Progenitor cell of endocrine pancreas (in vitro differentiated cells): ENCODE measurements at places on chromosomes 12 and 14. TPM values are rescaled to one million over a fixed set of nuclear protein-coding genes. Genes with fewer than 3 reads are reported as not detected.
A peak's percentile ranks its signal among the peaks of the same experiment; 100 is the strongest.

MAP1LC3B2 gene
- 0.84 and 0.86 TPM in 2 replicates for total RNA-seq

ACVRL1 gene
- 0.18 TPM in 1 of 2 replicates, not detected in the other for total RNA-seq

IL31 gene
- not detected in 2 replicates for total RNA-seq

FSCB gene
- not detected in 2 replicates for total RNA-seq

MYF5 gene
- total RNA-seq: not detected in 2 replicates

SRP54 gene
- 61.1 and 62.0 TPM in 2 replicates for total RNA-seq

TMEM233 gene
- not detected in 2 replicates for total RNA-seq

SLCO1B1 gene
- total RNA-seq: 0.17 and 0.69 TPM in 2 replicates

- H3K36me3 ChIP-seq: peaks cover 6% of the 10 kb centered on the region
- no peak for DNase-seq
- H3K27ac ChIP-seq: peak overlapping the region; percentile 95
- peak overlapping the region; percentile 43 for H3K4me3 ChIP-seq
Observed at GRCh38 chr12:54134850-54135249, 53.9 kb downstream of the SMUG1 start.

DNA sequence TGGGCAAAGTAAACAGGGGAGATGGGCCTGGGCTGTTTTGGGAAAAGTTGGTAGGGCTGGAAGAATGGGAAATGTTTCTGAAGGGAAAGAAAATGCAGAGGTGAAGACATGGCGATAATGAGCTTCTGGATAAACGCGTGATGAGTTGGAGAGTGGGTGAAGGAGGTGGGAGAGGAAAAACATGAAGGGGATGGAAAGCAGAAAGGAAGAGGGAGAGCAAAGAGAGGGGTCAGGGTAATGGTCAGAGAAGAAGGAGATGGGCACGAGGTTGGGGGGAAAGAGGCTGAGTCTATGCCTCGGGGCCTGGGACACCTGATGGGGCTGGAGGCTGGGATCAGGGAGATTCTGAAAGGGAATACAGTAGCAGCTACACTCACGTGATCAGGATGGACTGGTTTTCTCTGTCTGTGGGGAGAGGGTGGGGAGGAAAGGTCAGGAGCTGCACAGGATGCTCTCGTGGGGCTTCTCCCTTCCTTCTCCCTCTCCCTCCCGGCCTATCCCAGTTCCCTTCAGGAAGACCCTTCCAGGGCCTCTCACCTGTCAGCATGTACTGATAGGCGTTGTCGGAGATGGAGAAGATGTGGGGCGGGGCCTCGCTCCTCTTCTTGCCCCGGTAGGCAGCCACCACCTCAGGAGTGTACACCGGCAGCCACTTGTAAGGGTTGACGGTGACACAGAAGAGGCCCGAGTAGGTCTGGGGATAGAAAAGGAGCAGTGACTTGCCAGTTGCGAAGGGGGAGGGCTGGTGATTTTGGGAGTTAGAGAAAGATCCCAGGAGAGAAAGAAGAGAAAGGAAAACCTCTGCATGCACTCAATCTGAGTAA, 3.1 kb downstream of the MYH7 start:
- H3K4me3 ChIP-seq: no peak overlapping the region
- H3K36me3 ChIP-seq: no peaks in the 10 kb centered on the region
- DNase-seq: no peak
- peak overlapping the region; percentile 47 for H3K27ac ChIP-seq

DNA sequence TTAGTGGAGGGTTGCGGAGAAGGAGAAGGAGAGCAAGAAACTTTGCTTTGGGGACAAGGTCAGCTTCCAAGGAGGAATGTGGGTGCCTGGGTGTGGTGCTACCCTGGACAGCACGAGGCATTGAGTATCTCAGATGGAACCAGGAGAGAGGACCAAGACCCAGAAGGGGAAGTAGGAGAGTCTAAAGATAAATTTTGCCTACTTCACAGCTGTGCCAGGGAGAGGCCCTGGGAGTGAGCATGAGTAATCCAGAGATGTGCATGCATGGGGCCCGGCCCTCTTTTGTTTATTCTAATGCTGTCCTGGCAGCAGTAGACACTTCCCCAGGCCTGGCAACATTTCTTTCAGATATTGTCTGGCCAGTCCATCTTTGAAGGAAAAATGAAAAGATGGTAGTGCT, 49.5 kb upstream of the GNPNAT1 start:
- DNase-seq: no peak
- H3K36me3 ChIP-seq: peaks cover 2% of the 10 kb centered on the region
- H3K27ac ChIP-seq: no peak overlapping the region
- H3K4me1 ChIP-seq: peaks cover 4% of the 10 kb centered on the region
- no peaks in the 10 kb centered on the region for H3K27me3 ChIP-seq

GRCh38 chr12:117236456-117237001, 46.3 kb upstream of the FBXO21 start:
- H3K4me3 ChIP-seq: no peak overlapping the region
- no peaks in the 10 kb centered on the region for H3K36me3 ChIP-seq
- no peak overlapping the region for H3K27ac ChIP-seq
- H3K4me1 ChIP-seq: no peaks in the 10 kb centered on the region

DNA sequence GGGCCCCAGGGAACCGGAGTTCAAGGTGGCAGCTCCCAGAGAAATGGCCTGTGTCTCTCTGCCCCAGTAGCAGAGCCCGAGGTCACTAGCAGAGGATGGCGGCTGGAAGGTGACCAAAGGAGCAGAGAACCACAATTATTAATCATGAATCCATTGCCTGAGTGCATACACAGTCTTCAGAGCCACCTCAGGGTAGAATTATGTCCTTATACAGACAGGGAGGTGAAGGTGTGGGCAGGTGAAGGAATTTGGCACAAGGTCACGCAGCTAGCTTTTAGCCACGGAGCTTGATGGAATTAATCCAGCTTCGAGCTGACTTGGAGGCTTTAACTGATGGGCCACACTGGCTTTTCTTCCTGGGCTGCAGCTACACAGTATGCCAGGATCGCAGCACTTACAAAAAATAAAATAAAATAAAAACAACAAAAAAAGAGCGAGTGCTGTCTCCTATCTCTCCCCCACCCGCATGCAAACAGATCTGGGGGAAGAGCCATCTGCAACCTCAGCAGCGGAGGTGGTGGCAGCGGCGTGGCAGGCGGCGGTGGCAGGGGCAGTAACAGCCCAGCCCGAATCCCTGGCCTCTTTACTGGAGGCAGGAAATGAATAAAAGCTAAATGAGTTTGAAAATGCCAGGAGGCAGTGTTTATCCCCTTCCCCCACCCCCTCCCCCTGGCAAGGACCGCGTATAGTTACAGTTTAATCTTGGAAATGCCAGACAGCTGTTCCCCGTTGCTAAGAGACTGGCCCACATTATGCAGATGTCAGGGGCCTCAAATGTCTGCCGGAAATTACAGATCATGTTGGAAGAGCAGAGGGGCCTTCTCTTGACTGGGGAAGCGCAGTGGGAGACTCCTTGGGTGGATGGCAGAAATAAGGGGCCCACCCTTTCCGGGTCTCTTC, 93.5 kb downstream of the LRRC74A start:
- H3K27me3 ChIP-seq: no peaks in the 10 kb centered on the region
- no peaks in the 10 kb centered on the region for H3K36me3 ChIP-seq

- H3K27ac ChIP-seq: no peak overlapping the region
- H3K4me1 ChIP-seq: peaks cover 30% of the 10 kb centered on the region
- H3K27me3 ChIP-seq: peaks cover 22% of the 10 kb centered on the region
- no peak overlapping the region for H3K4me3 ChIP-seq
- H3K36me3 ChIP-seq: peaks cover 11% of the 10 kb centered on the region
Observed at GRCh38 chr14:95294320-95294719, 25.4 kb downstream of the CLMN start.

DNA sequence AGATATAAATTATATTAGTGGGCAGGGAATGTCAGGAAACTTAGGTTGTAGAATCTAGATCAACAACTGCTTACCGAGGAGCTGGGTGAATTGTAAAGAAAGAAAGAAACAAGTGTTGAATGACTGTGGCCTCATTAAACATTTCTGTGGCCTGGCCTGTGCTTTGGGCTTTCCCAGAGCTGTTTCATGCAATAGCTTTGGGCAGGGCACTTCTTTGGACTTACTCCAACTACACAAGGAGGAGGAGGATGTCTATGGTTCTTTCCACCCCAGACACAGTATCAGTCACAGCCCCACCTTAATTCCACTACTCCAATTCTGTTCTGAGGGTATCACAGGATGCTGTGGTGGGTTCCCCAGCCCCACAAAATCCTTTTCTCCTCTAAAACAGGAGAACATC, 38.0 kb downstream of the DPF3 start:
- no peak for DNase-seq
- no peak overlapping the region for H3K27ac ChIP-seq
- no peaks in the 10 kb centered on the region for H3K36me3 ChIP-seq
- no peak overlapping the region for H3K4me3 ChIP-seq
- peaks cover 8% of the 10 kb centered on the region for H3K27me3 ChIP-seq

DNA sequence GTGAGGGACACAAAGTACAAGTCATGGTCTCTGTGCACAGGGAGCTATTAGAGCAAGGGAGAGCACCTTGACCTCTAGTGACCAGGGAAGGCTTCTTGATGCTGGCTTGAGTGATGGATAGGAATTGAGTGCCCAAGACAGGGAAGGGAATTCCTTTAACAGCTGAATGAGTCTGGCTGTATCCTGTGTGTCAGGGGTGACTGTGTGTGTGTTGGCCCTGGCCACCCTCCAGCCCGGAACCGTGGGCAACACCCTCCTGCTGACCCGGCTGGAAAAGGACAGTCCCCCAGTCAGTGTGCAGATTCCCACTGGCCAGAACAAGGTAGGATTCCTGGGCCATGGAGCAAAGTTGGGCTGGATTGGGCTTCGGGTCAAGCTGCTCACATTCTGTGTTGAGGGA, 5.5 kb upstream of the PFDN5 start:
- H3K4me1 ChIP-seq: peaks cover under 1% of the 10 kb centered on the region
- no peaks in the 10 kb centered on the region for H3K27me3 ChIP-seq
- H3K4me3 ChIP-seq: no peak overlapping the region
- peak overlapping the region; percentile 16 for H3K27ac ChIP-seq

DNA sequence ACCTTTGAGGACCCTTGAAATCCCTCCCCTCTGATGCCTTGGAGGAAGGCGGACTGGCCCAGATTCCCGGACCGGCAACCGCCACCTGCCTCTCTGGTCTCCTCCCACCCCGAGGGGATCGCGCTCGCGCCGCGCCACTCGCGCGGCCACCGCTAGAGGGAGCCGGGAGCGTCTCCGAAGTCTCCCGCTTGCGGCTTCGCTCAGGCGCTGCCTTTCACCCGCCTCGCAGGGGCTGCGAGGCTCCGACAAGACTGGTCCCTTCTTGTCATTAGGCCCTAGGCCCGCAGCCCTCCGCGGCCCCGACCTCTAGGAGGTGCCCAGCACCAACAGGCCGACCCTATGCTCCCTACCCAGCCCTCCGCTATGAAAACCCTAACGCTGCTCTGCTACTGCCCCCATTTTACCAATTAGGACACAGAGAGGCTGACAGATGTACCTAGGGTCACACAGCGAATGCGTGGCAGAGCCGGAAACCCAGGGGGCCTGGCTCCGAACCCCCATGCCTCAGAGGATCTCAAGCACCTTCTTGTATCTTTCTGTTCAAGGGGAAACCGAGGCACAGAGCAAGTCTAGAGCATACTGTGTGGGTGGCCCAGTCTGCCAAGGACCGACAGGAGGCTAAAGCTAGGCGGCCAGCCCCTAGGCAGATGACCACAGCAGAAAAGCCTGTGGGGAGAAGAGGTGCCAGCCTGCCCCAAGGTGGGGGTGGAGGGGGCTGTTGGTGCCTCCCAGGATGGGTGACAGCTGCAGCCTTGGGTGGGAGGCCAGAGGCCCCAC, 21.4 kb upstream of the VSX2 start:
- H3K27me3 ChIP-seq: peaks cover 23% of the 10 kb centered on the region
- no peak overlapping the region for H3K4me3 ChIP-seq
- peaks cover 15% of the 10 kb centered on the region for H3K4me1 ChIP-seq
- no peaks in the 10 kb centered on the region for H3K36me3 ChIP-seq
- peak; percentile 83 for DNase-seq

DNA sequence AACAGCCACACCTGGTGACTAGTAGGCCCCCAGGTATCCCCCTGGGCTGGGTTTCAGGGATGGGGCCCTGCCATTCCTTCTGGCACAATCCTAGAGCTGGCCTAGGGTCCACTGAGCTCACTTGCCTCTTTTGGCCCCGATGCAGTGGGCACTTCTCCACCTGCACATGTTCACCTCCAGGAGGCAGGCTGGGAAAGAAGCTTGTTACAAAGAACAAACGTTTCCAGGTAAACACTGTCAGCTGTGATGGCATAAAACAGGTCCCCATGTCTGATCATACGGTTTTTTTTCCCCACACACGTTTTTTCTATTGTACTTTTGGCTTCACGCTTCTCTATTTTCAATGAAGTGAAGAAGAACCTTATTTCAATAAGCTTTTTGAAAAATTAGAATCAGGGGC, 15.8 kb upstream of the HVCN1 start:
- DNase-seq: peak; percentile 14
- no peak overlapping the region for H3K27ac ChIP-seq
- H3K4me1 ChIP-seq: peaks cover 3% of the 10 kb centered on the region
- H3K36me3 ChIP-seq: peaks cover 2% of the 10 kb centered on the region
- H3K4me3 ChIP-seq: no peak overlapping the region

GRCh38 chr12:47725893-47726292, 603 bp upstream of the ENDOU start:
- no peaks in the 10 kb centered on the region for H3K36me3 ChIP-seq
- H3K4me1 ChIP-seq: peaks cover 18% of the 10 kb centered on the region

DNA sequence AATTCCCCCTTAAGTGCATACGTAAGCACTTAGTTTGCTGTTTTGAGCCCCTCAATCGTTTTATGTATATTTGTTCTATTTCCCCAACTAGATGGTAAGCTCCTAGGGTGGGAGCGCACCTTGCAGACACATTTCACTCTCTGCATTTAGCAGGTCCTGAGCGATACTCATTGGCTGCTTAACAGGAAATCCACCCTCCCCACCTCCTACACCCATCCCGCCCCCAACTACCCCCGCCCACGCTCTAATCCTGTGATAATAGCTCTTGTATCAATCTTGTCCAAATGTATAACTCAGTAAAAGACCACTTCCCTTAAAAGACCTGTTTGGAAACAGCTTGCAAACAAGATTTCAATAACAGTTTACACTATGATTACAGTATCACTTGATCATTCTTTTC, 8.1 kb downstream of the LPAR5 start:
- H3K4me1 ChIP-seq: peaks cover 2% of the 10 kb centered on the region
- no peak for DNase-seq
- peaks cover 29% of the 10 kb centered on the region for H3K27me3 ChIP-seq
- no peak overlapping the region for H3K4me3 ChIP-seq

DNA sequence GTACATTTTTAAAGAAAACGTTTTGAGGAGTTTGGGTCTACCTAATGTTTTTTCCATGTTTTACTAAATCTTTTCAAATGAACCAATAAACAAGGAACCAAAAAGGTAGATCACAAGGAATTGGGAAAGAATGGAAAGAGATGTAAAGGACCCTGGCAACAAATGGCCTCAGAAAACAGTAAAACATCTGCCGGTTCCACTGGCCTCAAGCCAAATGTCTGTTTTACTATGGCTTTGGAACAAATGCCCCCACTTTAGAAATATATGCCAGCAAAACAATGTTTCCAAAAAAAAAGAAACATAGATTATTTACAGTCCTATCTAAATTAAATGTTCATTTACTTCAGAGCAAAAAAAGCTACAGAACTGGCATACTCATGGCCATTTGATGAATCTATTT, 3.0 kb downstream of the TRMT5 start:
- H3K36me3 ChIP-seq: peaks cover 6% of the 10 kb centered on the region
- no peak for DNase-seq
- H3K4me1 ChIP-seq: peaks cover 10% of the 10 kb centered on the region
